Ovary (tissue), 10 donors: ENCODE measurements at places on chromosomes 6 and 20.

GRCh38 chr20:23550227-23550626, 18.1 kb downstream of the CST9L start:
- DNase-seq, result no peak

DNA sequence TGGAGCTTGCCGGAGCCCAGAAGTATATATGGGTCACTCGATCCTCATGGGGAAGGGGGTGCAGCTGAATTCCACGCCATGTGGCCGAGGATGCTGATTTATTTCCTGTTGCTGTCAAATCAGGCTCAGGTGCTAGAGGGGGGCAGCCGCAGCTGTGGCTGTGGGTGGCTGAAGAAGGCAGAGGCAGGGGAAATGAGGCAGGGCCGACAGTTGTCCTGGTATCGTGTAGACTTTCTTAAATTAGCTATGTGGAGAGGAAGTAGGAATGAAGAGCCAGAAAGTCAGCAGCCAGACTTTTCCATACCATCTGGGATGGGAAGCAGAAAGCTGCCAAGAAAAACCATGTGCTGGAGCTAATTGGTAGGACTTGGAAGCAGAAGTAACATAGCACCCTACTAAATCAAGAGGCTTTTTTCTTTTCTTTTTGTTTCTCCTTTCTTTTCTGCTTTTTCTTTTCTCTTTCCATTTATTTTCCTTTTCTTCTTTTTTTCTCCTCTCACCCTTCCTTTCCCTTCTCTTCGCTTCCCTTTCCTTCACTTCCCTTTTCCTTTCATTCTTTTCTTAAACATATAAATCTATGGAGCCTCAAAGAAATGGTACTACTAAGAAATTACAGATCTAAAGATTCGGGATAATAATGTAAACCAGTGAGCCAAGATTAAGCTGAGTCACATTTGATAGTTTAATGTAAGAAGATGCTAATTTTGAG, 90.6 kb upstream of the CD83 start:
- DNase-seq, result no peak

DNA sequence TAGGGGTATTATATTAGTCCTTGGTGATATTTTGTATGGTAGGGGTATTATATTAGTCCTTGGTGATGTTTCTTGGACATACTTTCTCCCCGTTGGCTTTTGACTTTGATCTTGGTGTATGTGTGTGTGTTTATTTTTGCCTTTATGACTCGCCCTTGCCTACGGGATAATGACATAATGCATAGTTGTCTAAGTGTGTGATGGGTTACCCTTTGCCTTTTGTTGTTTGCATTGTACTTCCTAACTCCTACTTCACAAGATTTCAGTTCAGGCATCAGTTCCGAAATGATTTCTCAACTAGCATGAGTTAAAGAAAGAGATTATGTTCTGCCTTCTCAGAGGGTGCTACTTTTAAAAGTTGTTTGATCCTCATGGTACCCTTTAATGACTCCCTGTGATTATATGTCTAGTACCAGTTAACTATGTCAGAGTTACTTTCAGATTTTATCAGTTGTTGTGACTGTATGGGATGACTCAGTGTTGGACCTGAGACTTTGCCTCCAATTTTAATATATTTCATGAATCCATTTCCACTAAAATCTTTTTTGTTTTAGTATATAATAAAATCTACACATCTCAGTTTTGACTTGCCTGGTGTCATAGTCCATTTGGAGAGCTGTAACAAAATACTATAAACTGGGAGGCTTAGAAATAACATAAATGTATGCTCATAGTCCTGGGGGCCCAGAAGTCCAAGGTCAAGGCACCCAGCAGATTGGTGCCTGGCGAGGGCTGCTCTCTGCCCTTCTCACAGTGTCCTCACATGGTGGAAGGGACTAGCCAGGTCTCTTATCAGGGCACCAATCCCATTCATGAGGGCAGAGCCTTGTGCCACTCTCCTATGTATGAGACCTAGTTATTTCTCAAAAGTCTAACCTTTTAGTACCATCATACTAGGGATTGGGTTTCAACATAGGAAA, 34.1 kb downstream of the CDYL start:
- DNase-seq, result no peak

- DNase-seq, result no peak
These were observed 9.5 kb upstream of the UQCC1 start for GRCh38 chr20:35421322-35421721.

- DNase-seq, result no peak
These were observed 172.3 kb downstream of the EPM2A start for GRCh38 chr6:145562771-145563615.

DNA sequence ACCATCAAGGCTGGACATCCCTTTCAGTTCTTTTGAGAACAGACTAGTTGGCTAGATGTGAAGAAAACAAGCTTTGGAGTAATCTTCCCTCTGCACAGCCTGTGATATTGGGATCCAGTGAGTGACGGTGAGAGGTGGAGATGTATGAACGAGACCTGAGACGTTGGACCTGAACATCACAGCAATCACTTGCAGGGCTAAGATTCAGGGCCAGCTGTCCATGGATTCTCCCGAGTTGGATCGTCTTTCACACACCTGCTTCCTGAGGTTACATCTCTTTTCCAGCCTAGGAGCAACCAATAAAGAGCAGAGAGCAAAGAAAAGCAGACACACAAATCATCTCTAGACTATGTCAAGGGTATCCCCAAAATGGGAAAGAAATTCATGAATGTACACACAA, 30.0 kb upstream of the TMEM14A start:
- DNase-seq, result no peak

DNA sequence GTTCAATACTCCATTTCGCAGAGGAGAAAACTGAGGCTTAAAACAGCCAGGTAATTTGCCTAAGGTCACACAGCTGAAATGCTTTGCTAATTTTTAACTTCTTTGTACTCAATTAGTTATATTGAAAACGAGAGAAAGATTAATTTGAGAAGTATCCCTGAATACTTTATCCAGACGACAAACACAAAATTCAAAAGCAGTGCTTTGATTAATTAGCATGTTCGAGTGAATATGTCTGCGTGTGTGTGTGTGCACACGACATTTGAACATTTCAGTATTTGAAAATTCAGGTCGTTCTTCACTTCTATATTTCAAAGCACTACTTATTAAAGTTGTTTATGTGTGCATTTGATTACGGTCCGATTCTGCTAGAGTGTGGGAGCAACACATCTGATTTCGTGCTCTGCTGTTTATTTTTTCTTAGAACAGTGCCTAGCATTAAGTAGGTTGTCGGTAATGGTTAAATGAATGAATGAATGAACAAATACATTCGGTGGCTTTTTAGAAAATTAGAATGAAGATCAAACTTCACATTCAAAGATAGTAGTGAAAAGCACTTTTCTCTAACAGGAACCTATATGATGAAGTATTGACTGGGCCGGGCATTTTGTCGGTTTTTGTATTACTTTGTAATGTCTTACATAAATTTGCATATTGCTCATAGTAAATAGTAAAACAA, 36.9 kb upstream of the SYNCRIP start:
- DNase-seq, result no peak

- DNase-seq, result no peak
These were observed 115.7 kb upstream of the CLDN20 start for GRCh38 chr6:155147958-155148663.

- no peak for DNase-seq
These were observed 68.5 kb downstream of the EYA2 start for GRCh38 chr20:46963196-46963529.

DNA sequence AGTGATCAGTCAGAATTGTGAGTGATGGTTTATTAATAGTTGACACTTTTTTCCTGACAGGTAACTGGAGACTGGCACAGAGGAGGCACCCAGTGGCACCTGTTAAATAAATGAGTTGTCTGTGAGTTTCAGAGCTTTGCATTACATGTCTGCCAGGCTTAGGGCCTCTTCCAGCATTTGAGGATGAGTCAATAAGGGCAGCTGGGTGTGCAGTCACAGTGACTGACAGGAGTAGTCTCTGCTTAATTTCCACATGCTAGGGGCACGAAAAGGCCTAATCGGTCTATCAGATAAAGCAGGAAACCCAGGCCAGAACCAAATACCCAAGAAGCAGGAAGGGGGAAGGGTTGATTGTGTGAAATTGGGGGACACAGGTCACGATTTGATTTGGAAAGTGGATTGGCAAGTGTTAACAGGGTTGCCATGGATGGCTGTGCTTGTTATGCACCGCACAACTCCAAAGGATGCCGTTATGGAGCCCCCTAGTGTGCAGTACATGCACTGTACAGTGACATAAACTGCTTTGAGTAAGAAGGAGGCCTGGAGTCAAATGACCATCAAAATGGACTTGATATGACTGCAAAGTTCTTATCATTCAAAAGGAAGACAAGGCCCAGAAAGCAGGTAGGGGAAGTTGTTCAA, 111.9 kb upstream of the GGTLC1 start:
- DNase-seq, result peak; percentile 26

- DNase-seq, result no peak
These were observed 1.2 kb downstream of the KAT14 start for GRCh38 chr20:18138639-18139583.

DNA sequence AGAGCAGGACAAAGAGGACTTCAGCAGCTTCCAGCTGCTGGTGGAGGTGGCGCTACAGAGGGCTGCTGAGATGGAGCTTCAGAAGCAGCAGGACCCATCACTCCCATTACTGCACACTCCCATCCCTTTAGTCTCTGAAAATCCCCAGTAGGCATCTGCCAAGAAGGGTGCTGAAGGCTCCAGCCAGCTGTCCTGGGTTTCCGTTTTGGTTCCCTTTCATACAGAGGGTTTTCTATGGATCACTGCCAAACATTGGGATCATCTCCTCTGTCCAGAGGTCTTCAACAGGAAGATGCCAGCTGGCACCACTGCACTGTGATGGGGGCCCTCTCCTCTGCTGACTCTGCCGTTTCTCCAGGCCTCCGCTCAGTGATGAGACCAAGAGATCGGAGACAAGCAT, 14.3 kb upstream of the RAB5IF start:
- peak; percentile 37 for DNase-seq

DNA sequence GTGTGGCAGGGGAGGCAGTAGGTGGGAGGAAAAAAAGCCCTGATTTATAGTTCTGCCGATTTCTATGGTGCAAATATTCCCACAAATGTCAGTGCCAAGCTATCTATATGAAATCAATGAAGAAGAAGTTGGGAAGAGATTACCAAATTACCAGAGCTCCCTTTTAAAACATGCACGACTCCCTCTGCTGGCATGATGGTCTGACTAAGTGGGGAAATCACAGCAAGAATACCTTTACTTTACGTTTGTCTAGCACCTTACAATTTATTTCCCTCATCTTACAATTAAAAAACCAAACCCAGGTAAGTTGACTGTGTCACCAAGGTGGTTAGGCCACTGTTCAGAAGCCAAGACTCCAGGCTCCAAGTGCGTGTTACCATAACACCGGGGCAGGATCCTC, 55.6 kb downstream of the AGPAT4 start:
- DNase-seq, result no peak

DNA sequence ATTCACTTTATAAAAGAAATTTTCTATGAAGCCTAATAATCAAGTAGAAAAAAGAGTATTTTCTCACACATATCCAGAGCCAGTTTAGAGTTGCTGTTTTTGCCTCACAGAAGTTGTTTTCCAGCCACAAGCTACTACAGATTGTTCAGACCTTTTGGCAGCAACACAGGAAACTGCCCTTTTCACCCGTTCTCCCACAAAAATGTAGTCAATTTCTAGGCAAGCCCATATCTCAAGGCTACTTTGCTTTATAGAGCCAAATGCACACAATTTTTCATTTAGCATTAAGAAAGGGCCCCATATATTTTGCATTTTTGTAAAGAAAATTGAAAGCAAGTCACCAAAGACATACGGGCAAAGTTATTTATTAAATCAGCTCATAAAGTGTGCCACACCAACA, 49.5 kb downstream of the EPB41L2 start:
- DNase-seq, result peak; percentile 70

GRCh38 chr6:108715832-108716231, 132.4 kb upstream of the ARMC2 start:
- DNase-seq, result no peak

- DNase-seq, result no peak
These were observed 76.1 kb downstream of the TBX18 start for GRCh38 chr6:84688141-84688873.

DNA sequence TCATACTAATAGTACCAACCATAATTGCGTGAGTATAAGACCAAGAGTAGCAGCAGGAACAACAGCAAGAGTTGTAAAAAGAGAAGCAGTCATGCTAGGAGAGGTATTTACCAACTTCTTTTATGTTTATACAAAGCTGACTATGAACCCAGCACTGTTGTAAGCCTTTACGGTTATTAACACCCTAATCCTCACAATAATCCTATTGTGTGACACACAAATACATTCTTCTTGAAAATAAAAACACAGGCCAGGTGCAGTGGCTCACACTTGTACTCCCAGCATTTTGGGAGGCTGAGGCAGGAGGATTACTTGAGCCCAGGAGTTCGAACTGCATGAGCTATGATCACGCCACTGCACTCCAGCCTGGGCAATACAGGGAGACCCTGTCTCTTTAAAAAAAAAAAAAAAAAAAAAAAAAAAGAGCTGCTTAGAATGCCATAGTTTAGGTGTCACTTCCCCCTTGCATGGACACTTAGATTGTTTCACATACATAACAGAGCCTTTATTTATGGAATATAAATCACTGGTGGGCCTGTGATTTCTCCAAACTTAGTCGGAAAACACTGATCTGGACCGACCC, 20.2 kb downstream of the HCK start:
- no peak for DNase-seq

GRCh38 chr20:35006531-35006971, 50.9 kb downstream of the MYH7B start:
- peak; percentile 10 for DNase-seq

DNA sequence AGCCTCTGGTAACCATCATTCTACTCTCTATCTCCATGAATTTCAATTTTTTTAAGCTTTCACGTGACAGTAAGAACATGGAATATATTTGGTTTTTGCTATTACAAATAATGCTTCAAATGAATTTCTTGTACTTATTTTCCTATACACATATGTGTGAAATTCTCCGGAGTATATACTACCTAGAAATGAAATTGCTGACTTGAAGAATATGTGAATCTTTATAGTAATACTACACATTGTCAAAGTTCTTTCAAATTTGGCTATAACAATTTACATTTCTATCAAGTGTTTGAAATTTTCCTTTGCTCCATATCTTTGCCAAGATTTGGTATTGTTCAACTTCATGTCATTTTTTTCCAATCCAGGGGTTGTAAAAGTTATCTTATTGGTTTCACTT, 11.6 kb upstream of the VGLL2 start:
- no peak for DNase-seq

GRCh38 chr20:4942331-4942730, 59.0 kb downstream of the SLC23A2 start:
- DNase-seq, result no peak

DNA sequence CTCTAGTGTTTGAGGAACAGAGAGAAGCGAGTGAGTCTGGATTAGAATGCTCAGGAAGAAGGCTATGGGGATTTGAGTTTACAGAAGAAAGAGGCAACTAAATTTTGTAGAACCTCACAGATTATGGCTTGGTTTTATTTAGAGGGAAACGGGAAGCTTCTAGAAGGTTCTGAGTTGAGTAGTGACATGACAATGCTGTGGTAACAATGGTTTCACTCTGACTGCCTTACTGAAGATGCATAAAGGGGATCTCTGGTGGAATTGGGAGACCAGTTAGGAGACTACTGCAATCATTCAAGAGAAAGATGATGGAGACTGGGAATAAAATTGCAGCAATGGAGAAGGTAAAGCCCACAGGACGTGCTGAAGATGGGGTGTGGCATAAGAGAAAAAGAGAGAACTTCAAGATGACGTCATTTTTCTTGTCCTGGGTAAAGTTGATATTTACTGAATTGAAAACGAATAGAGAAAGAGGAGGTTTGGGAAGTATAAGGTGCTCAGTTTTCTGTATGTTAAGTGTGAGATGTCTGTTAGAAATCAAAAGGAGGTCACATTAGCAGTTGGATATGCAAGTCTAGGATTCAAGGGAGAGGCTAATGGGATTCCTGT, 710.1 kb upstream of the NRSN1 start:
- DNase-seq, result no peak

- no peak for DNase-seq
These were observed 19.8 kb downstream of the ATG5 start for GRCh38 chr6:106305740-106306139.
